ENCODE measurements at places on chromosomes 7 and 10.

GRCh38 chr7:113452245-113452644 is 333.9 kb upstream of the SMIM30 start:
- no peak for DNase-seq

GRCh38 chr7:17552373-17552772 is 253.9 kb downstream of the AHR start:
- DNase-seq, result no peak

DNA sequence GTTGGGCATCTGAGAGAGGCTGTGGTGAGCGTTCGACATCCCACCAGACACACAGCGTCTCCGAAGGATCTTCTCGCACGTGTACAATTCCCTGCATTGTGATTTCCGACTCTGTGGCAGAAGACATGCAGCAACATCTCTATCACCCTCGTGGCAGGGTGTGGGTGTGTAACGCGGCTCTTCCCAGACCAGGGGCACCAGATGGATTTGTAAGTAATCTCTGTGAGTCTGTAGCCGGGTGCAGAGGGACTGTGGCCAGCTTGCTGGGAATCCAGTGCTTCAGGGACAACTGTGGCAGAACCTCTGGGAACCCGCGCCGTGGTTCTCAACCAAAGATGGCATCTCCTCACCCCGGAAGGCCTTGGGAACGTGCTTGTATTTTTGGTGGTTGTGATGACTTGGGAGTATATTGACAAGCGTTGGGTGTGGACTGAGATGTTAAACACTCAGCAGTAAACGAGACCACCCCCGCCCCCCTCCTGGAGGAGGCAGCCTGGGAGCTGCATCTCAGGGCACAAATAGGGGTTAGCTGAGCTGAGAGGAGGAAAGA is 21.2 kb downstream of the FOXL3 start:
- no peak for DNase-seq

- no peak for DNase-seq
Observed at GRCh38 chr7:143931739-143932138, 3.3 kb upstream of the OR2F2 start.

DNA sequence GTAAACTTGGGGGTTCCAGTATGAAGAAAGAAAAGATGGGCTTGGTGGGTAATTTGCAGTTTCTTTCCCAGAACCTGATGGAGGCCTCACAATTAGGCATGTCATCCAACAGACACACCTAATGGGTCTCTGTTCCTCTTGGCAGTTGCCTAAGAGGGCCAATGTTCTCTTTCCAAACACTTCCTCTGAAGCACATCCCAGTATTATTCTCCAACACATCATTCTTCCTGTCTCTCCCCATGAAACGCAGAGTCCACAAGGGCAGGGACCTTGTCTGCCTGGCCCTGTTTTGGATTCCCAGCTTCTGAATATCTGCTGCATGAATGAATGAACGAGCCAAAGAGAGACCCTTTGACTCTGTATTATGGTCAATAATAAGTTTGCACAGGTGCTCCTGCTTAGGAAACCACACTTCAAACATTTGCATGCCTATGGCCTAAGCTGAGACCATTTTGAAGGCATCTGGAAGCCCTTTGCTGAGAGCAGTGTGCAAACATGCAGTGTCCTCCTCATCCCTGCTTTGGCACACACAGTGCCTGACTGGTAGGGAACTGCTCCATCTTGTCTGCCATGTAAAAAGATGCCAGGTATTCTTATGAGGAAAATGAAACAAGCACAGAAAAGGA is 100.9 kb upstream of the CHST15 start:
- DNase-seq, result no peak

DNA sequence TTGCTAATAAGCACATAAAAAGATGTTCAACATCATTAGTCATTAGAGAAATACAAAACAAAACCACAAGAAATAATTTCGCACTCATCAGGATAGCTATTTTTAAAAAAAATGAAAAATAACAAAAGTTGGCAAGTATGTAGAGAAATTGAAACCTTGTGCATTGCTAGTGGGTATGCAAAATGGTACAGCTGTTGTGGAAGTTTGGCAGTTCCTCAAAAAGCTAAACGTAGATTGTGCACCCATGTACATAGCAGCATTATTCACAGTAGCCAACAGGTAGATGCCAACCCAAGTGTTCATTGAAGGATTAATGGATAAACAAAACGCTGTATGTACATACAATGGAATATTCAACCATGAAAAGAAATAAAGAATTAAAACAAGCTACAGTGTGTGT is 35.3 kb upstream of the STARD3NL start:
- DNase-seq, result no peak

DNA sequence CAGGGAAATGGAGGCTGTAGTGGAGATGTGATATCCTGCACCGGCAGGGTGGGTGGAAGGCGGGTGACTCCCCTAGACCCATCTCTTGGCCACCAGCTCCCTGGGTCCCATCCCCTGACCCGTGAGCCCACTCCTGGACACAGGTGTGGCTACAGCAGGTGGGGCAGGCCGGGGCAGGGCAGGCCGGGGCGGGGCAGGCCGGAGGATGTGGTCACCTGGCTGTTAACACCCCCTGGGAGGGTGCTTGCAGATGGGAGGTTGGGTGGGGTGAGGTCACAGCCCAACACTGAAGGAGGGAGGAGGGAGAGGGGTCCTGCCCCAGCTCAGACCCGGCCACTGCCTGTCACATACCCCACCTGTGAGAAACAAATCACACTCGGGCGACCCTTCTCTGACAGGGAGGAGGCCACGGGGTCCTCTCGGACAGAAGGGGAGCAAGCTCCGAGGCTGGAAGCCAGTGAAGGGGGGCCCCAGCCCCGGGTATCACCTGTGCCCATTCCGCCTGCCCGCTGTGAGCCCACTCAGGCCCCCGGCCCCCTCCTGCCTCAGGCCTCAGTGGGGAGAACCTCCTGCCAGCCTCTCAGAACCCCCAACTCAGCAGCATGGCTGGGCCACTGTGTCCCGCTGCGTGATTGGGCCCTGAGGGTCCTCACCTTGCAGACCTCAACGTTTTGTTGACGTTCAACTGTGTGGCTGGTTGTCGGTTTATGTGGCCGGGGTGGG is 74.0 kb downstream of the MICALL2 start:
- no peak for DNase-seq

DNA sequence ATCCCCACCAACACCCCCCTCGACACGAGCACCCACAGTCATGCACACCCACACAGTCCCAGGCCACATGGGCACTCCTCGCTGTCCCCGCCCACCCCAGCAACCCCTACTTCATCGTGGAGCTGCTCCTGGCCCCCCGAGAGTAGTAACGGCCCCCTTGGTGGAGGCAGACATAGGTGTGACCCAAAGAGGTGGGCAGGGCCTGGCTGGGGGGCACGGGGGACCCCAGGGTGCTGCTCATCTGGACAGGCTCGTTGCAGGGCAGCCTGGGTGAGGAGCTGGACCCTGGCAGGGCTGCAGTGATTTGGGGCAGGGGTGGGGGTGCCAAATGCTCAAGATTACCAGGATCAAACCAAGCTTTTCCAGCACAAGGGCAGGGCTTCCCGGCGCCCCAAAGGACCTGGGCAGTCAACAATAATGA is 42.4 kb upstream of the ZMIZ1 start:
- DNase-seq, result no peak

DNA sequence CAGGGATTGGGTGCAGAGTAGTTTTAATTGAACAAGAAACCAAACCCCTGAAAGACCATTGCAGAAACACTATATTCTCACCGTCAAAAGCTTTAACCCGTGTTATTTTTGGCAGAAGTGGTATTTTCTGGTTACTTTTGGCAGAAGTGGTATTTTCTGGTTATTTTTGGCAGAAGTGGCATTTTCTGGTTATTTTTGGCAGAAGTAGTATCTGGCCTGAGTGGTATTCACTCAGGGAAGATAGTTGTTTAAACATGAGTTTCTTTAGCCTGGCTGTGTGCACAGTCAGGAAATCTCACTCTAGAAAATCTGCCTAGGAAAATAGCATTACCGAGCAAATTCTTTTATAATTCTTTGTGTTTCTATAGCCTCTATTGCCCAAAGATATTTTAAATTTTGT is 322.7 kb downstream of the GFRA1 start:
- no peak for DNase-seq

GRCh38 chr10:3477683-3478082 is 305.1 kb upstream of the PITRM1 start:
- DNase-seq, result peak; percentile 96
